ENCODE measurements at places on chromosomes 16 and 17. TPM values are rescaled to one million over a fixed set of nuclear protein-coding genes. Genes with fewer than 3 reads are reported as not detected.
A peak's percentile ranks its signal among the peaks of the same experiment; 100 is the strongest.

DNA sequence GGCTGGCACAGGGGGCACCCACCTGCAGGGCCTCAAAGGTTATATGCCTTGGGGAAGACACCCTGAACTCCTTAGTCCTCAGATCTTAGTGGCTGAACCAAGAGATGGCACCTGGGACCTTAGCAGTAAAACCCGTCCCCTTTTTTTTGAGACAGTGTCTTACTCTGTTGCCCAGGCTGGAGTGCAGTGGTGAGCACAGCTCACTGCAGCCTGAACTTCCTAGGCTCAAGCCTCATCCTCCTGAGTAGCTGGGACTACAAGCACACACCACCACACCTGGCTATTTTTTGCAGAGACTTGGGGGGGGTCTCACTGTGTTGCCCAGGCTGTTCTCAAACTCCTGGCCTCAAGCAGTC, 237.2 kb downstream of the MRTFB start:
- no peaks in the 10 kb centered on the region for H3K27me3 ChIP-seq
- no peaks in the 10 kb centered on the region for H3K36me3 ChIP-seq
- no peak overlapping the region for H3K27ac ChIP-seq
- H3K4me1 ChIP-seq, result peaks cover 7% of the 10 kb centered on the region
- DNase-seq, result no peak

DNA sequence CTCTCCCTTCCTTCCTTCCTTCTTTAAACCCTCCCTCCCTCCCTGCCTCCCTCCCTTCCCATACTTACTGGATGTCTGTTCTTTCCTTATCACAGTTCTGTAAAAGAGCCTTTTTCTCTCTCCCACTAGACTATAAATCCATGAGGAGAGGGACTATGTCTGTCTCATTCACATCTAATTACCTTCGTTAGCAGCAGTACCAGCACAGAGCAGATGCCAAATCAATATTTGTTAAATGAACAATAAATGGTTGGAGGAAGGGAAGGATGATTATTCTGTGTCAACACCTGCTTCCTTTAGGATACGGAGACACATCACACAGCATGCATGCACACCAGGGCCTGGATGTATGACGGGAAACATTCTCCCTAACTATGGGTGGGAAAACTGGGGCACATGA, 94.2 kb downstream of the DNAH3 start:
- H3K27ac ChIP-seq, result no peak overlapping the region
- H3K36me3 ChIP-seq, result no peaks in the 10 kb centered on the region
- no peak overlapping the region for H3K4me3 ChIP-seq
- H3K4me1 ChIP-seq, result no peaks in the 10 kb centered on the region
- no peaks in the 10 kb centered on the region for H3K27me3 ChIP-seq
- no peak for DNase-seq

DNA sequence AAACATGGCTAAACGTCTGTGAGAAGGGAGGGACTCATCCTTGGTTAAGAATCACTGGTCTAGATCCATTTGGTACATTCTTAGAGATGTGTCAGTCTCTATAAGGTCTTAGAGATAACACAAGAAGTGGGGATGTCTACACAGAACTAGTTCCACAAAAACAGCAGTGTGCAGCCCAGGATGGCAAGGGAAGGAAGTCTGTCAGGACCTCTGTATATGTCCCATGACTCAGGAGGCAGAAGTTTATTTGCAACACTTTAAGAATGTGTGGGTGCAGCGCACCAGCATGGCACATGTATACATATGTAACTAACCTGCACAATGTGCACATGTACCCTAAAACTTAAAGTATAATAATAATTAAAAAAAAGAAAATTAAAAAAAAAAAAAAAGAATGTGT, 548.5 kb upstream of the SOX9 start:
- no peak overlapping the region for H3K4me3 ChIP-seq
- no peaks in the 10 kb centered on the region for H3K4me1 ChIP-seq
- H3K27me3 ChIP-seq, result no peaks in the 10 kb centered on the region
- DNase-seq, result no peak

DNA sequence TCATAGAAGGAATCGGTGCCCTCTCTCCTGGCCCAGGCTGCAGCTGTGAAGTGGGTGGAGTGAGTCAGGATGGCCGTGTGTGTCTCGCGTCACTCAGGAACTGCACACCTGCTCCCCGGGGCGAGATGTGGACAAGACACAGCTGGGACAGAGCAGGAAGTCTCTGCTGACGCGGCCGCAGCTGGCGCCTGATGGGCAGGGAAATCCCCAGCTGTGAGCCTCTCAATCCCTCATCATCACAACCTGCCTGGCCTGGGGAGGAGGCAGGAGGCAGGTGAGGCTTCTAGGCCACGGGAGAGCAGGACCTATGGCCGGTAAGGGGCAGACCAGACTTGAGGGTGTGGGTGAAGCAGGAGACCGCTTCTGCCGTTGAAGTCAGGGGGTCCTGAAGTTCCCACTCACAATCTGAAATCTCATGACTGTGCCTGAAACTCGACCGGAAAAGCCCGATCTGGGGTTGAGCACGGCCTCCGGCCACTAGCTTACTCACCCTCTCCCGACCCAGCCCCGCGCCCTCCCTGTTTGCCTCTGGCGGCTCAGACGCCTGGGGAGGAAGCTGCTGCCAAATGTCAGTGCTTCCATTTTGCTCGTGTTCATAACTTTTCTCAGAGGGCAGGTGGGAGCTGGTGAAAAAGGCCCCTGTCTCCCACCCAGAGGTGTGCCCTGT, 1.1 kb upstream of the TRPV3 start:
- H3K36me3 ChIP-seq, result no peaks in the 10 kb centered on the region
- H3K4me3 ChIP-seq, result no peak overlapping the region
- peak; percentile 86 for DNase-seq
- no peaks in the 10 kb centered on the region for H3K4me1 ChIP-seq

DNA sequence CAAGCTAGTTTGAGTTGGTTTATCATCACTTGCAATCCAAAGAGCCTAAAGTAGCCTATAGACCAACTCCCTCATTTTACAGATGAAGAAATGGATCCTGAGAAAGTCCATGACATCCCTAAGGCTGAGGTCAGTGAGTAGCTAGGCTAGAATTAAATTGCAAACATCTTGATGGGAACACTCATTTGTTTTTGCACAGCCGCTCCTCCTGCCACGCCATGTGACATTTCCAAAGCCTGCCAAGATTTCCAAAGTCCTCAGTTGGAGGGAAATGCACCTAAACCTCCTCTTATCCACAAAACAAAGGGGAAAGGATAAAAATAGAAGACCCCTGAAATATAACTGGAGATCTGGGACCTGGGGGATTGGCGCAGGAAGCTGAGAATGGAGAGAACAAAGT, 15.0 kb downstream of the TMEM92 start:
- no peak for DNase-seq
- no peaks in the 10 kb centered on the region for H3K36me3 ChIP-seq
- peaks cover 32% of the 10 kb centered on the region for H3K4me1 ChIP-seq
- H3K4me3 ChIP-seq, result peak overlapping the region; percentile 13
- peak overlapping the region; percentile 89 for H3K27ac ChIP-seq

RAB40C gene
- total RNA-seq, result 42.4 TPM

CALCOCO2 gene
- total RNA-seq, result 138 TPM

CCL1 gene
- total RNA-seq, result not detected

- H3K27me3 ChIP-seq, result no peaks in the 10 kb centered on the region
- no peaks in the 10 kb centered on the region for H3K4me1 ChIP-seq
- no peaks in the 10 kb centered on the region for H3K36me3 ChIP-seq
- DNase-seq, result no peak
These were observed 145.6 kb downstream of the ANKFN1 start for GRCh38 chr17:56298846-56299245.

LPCAT2 gene
- 14.4 TPM for total RNA-seq

GRCh38 chr16:84751241-84751640, 51.4 kb downstream of the USP10 start:
- H3K27ac ChIP-seq, result no peak overlapping the region
- no peak for DNase-seq

PMP22 gene
- 98.6 TPM for total RNA-seq

CWC25 gene
- 35.1 TPM for total RNA-seq

DNA sequence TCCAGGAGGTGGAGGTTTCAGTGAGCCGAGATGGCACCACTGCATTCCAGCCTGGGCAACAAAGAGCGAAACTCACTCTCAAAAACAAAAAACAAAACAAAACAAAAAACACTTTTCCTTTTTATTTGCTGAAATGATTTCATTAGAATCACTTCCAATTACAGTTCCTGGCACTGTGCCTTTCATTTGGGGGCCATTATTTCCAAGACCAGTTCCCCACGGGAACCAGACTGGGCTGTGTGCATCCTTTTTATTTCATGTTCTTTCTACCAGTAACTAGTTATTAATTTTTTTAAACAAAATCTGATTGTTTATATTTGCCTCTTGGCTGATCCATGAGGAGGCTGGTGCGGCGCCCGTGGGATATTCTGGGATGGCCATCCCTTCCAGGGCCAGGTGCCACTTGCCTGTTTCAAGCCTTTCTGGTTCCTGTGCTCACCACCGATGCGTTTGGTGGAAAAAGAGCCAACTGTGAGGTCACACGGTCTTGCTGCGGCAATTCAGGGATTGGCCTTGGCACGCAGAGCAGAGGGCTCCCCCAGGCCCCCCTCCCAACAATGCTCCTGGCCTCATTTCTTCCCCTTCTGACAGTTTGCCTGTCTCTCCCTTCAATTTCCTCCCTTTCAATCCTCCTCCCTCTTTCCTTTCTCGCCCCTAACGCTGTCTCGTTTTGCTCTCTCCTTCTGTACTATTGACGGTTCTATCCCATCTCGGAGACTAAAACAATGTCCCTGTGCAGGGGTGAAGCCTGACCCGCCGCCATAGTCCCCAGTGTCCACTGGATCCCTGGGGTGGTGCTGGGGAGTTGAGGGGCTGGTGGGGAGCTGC, 13.4 kb downstream of the UBALD1 start:
- H3K27me3 ChIP-seq, result no peaks in the 10 kb centered on the region
- no peak overlapping the region for H3K4me3 ChIP-seq
- no peak overlapping the region for H3K27ac ChIP-seq
- H3K36me3 ChIP-seq, result no peaks in the 10 kb centered on the region
- no peak for DNase-seq

DNA sequence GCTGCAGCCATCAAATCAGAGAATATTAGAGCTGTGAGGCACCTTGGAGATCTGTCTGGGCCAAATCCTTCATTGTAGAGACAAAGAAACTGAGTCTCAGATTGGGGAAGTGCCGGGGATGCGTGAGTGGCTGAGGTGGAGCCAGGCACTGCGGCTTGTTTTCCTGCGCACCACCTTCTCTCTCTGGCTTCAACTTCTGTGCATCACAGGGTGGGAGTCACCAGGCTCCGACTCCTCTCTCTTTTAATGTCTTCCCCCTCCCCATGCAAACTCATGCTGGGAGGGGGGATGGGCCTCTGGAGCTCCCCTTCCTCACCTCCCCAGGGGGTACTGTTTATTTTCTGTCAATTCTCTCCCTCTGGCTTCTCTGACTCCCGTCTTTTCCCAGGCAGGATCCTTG, 8.7 kb upstream of the ETV4 start:
- no peak overlapping the region for H3K4me3 ChIP-seq
- no peak overlapping the region for H3K27ac ChIP-seq
- no peak for DNase-seq
- H3K27me3 ChIP-seq, result no peaks in the 10 kb centered on the region
- peaks cover 7% of the 10 kb centered on the region for H3K4me1 ChIP-seq

SLFN14 gene
- 0.24 TPM for total RNA-seq

NDRG4 gene
- total RNA-seq, result 25.1 TPM

PRSS53 gene
- total RNA-seq, result 4.2 TPM

TLK2 gene
- 57.6 TPM for total RNA-seq

UBE2Z gene
- total RNA-seq, result 56.4 TPM

DNA sequence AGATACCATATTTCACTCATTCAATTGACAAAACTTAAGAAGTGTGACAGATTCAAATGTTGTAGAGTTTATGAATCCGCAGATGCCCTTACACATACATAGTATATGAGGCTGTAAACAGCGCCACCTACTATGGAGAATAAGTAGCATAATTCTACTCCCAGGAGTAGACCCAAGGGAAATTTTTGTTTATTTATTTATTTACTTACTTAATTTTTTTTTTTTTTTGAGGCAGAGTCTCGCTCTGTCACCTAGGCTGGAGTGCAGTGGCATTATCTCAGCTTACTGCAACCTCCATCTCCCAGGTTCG, 35.5 kb downstream of the GAN start:
- no peak overlapping the region for H3K27ac ChIP-seq
- H3K27me3 ChIP-seq, result no peaks in the 10 kb centered on the region
- H3K36me3 ChIP-seq, result peaks cover 6% of the 10 kb centered on the region
- H3K4me1 ChIP-seq, result no peaks in the 10 kb centered on the region
- H3K4me3 ChIP-seq, result no peak overlapping the region

- H3K4me3 ChIP-seq, result no peak overlapping the region
- no peaks in the 10 kb centered on the region for H3K27me3 ChIP-seq
- peak overlapping the region; percentile 51 for H3K27ac ChIP-seq
- H3K36me3 ChIP-seq, result peaks cover 27% of the 10 kb centered on the region
These were observed 7.4 kb downstream of the PNPO start for GRCh38 chr17:47948706-47949196.

DNA sequence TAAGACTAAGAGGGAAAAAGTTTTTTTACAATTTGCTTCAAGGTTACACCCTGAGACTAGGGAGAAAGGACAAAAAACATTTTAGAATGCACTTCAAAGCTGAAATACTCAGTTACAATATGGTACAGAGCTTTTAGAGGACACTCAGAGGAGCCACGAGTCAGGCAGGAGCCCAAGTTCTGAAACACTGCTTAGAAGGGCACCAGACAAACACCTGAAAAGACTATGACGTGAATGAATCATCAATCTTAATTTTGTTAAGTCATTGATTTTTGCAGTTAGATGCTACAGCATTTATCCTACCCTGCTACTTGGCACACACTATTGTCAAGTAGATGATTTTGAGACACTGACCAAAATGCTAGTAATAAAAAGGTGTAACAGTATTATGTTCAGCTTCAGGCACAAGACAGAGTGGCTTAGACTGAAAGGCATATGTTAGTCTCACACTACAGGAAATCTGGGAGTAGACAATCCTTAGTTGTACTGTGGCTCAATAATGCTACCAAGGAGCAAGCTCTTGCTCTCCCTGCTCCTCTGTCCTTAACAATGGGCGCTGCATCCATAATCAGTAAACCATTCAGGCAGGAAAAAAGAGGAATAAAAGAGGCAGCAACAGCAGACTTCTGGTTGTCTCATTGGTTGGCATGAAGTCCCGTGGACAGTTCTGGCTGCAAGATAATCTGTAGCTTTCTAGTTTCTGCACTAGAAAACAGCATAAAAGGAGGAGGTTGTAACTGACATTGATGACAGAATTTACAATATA, 151.8 kb downstream of the ABCA8 start:
- no peak for DNase-seq
- H3K4me1 ChIP-seq, result no peaks in the 10 kb centered on the region
- H3K36me3 ChIP-seq, result no peaks in the 10 kb centered on the region
- no peak overlapping the region for H3K27ac ChIP-seq
- no peaks in the 10 kb centered on the region for H3K27me3 ChIP-seq
- no peak overlapping the region for H3K4me3 ChIP-seq

SETD1A gene
- 30.4 TPM for total RNA-seq
